Daoy (cell line): ENCODE measurements at places on chromosomes 5 and 9. TPM values are rescaled to one million over a fixed set of nuclear protein-coding genes. Genes with fewer than 3 reads are reported as not detected.

- no peak for DNase-seq
These were observed 16.6 kb upstream of the PSMD5 start for GRCh38 chr9:120859361-120859760.

GRCh38 chr9:114518120-114518519 is 12.8 kb upstream of the WHRN start:
- DNase-seq: no peak

DNA sequence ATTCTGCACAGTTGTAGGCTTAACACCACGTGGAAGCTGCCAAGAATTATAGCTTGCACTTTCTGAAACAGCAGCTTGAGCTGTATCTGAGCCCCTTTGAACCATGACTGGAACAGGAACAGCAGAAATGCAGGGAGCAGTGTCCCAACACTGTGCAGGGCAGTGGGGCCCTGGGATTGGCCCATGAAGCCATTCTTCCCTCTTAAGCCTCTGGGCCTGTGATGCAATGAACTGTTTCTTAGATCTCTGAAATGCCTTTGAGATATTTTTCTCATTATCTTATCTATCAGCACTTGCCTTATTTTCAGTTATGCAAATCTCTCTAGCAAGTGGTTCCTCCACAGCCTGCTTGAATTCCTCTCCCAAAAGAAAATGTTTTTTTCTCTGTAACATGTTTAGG is 87.0 kb upstream of the MTAP start:
- DNase-seq: no peak

- DNase-seq: peak; percentile 58
These were observed 64.6 kb downstream of the SH3TC2 start for GRCh38 chr5:148998174-148998797.

- no peak for DNase-seq
These were observed 84.4 kb downstream of the HTR4 start for GRCh38 chr5:148569948-148570347.

DNA sequence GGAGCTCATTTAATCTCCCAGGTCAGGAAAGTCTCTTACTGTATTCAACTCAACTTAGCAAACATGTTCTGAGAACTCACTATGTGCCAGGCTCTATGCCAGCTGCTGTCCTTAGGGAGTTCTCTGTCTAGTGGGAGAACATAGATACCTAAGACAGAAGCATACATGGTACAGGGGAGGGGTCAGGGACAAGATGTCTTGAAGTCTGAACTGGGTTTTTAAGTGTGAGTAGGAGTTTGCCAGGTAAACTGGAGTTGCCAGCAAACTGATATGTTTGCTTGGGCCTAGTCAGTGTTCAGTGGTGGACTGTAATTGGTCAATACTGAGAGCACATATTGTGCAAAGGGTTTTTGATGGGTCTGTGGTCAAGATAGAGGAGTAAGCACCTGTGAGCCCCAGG is 18.3 kb upstream of the GLE1 start:
- DNase-seq: no peak

- no peak for DNase-seq
These were observed 32.8 kb upstream of the NMUR2 start for GRCh38 chr5:152437866-152438265.

- no peak for DNase-seq
These were observed 240.2 kb downstream of the PBX3 start for GRCh38 chr9:125987420-125987819.

Gene FBP2
- not detected in 2 replicates for total RNA-seq

GRCh38 chr9:99253134-99253533 is 31.1 kb downstream of the SEC61B start:
- no peak for DNase-seq

Gene PRRX2
- 1.5 and 1.7 TPM in 2 replicates for total RNA-seq

Gene HTR4
- total RNA-seq: 0.18 TPM in 1 of 2 replicates, not detected in the other

GRCh38 chr5:174690271-174690670 is 34.1 kb upstream of the MSX2 start:
- peak; percentile 43 for DNase-seq

GRCh38 chr5:122871661-122872060 is 26.2 kb downstream of the SNX24 start:
- DNase-seq: no peak

Gene PFDN1
- 144 and 162 TPM in 2 replicates for total RNA-seq

DNA sequence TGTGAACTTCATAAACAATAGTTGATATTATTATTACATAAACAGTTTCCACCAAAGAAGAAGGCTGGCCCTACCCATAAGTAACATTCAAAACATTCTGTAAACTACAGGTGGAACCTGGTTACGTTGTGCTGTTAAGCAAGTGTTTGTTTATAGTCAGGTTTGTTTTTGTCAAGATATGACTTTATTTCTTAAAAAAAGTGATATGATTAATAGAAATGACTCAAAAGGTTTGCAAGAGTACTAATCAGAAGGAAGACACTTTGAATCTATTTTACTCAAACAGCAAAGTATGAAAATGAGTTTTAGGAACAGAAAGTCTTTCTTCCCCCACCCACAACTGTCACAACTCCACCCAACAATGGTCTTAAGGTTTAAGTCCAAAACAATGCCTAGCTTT is 220.8 kb downstream of the PLK2 start:
- DNase-seq: no peak

DNA sequence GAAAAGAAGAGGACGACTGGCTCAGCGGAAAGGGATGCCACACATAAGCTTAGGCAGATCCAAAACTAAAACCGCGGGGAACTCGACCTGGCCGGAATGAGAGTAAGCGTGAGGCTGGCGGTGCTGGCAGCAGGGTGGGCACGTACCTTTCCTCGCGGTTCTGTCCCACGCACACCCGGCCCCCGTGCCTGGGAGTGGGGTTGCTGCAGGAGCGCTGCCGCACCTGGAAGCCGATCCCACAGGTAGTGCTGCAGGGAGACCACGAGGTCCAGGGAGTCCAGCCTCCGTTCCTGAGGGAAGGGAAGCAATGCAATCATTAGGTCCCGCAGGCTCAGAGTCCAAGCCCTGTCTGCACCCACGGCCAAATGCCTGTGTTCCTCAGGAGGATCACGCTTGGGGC is 427.0 kb downstream of the SEMA5A start:
- DNase-seq: no peak

- DNase-seq: no peak
These were observed 254.6 kb downstream of the ASTN2 start for GRCh38 chr9:117160254-117160653.

- no peak for DNase-seq
These were observed 266.6 kb upstream of the DAP start for GRCh38 chr5:11027660-11028059.

DNA sequence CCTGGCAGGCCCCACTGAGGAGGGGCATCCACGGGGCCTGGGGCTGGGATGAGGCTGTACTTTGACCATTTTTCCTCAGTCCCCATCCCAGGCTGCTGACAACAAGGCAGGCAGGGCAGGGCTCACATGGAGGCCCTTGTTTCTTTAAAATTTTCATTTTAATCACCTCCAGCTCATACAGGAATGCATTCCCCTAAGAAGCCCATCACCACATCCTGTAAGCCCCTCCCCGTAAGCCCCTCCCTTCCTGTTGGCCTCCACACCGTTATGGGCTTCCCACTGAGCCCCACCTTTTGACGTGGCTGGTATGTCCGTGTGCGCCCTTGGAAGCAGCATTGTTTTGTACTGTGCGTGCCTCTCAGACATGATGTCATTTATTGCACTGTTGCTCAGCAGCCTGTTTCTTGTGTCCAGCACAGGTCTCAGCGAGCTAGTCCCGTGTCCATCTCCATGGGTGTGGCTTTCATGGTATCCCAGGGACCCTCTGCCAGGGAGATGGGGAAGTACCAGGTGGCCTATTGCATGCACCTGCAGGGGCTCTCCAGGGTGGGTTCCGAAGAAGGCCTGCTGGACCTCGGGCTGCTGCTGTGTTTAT is 22.4 kb downstream of the PHF2 start:
- DNase-seq: peak; percentile 17

DNA sequence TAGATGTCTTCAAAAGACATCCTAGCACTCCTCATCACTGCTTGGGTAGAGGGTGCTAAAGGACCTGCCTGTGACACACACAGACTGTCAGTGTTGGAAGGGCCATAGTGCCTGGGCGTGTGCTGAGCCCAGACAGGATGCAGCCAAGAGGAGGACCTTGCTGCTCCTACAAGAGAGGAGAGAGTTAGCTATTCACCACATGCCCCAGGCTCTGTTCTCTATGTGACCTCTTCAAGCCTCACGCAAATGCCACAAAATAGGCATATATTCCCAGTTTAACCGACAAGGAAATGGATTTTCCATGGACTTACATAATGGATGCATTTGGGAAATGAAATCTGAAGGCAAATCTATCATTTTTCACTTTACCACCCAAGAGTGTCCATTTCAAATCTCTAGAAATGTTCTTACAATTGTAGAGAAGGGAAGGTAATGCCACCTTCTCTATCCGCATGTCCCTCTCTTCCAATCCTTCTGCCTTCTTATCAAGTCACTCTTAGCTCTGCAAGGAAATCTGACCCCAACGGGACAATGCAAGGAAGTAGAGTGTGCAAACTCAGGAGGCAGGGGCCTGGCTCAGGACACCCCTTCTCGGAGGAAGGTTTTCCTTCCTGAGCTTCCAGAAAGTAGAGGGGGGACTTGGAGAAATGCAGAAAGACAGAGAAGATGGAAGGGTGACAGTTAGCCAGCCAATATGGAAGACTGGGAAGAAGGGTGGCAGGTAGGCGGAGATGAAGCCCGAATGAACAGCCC is 49.5 kb downstream of the TRIM32 start:
- DNase-seq: no peak

GRCh38 chr5:43642428-43642827 is 39.4 kb downstream of the NNT start:
- no peak for DNase-seq

GRCh38 chr5:158032246-158032645 is 173.3 kb upstream of the CLINT1 start:
- DNase-seq: no peak
